ENCODE measurements at places on chromosomes 13 and 19. TPM values are rescaled to one million over a fixed set of nuclear protein-coding genes. Genes with fewer than 3 reads are reported as not detected.

- no peak for DNase-seq
Observed at GRCh38 chr19:49440439-49441209, 703 bp downstream of the SLC17A7 start.

DNA sequence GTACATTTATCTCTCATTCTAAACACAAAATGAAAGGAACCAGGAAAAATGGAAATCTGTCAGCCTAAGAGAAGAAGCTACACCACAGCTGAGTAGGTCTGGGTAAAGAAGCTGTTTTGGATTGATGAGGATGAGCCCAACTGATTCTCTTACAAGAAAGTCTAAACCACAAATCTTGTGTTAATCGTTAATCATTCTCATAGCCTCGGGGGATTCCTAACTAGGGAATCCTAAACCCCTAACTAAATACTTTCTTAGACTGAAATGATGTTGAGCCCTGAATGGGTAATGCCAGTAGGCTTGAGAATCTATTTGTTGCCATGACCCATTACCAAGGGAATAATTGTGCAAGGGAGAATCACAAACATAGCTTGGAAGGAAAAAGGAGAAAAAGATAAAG, 327.5 kb upstream of the SPRY2 start:
- DNase-seq: no peak

DNA sequence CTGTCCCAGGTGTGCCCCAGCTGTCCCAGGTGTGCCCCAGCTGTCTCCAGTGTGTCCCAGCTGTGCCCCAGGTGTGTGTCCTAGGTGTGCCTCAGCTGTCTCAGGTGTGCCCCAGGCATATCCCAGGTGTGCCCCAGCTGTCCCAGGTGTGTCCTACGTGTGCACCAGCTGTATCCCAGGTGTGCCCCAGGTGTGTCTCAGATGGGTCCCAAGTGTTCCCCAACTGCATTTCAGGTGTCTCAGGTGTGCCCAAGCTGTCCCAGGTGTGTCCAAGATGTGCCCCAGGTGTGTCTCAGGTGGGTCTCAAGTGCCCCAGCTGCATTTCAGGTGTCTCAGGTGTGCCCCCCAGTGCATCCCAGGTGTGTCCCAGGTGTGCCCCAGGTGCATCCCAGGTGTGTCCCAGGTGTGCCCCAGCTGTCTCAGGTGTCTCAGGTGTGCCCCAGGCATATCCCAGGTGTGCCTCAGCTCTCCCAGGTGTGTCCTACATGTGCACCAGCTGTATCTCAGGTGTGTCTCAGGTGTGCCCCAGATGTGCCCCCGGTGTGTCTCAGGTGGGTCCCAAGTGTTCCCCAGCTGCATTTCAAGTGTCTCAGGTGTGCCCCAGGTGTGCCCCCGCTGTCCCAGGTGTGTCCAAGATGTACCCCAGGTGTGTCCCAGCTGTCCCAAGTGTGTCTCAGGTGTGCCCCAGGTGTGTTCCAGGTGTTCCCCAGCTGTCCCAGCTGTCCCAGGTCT, 1.3 kb upstream of the GRK1 start:
- DNase-seq: no peak

DNA sequence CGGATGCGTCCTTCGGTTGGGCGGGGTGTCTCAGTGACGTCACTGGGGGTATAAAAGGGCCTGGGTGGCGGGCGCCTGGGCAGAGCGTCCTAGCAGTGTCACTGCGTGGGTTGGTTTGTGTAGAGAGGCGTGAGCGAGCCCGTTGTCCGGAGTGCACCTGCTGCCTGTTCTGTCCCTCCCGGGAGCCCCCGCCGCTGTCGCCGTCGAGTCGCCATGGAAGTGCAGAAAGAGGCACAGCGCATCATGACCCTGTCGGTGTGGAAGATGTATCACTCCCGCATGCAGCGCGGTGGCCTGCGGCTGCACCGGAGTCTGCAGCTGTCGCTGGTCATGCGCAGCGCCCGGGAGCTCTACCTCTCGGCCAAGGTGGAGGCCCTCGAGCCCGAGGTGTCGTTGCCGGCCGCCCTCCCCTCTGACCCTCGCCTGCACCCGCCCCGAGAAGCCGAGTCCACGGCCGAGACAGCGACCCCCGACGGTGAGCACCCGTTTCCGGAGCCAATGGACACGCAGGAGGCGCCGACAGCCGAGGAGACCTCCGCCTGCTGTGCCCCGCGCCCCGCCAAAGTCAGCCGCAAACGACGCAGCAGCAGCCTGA, 2.9 kb downstream of the IER2 start:
- peak; percentile 99 for DNase-seq

DNA sequence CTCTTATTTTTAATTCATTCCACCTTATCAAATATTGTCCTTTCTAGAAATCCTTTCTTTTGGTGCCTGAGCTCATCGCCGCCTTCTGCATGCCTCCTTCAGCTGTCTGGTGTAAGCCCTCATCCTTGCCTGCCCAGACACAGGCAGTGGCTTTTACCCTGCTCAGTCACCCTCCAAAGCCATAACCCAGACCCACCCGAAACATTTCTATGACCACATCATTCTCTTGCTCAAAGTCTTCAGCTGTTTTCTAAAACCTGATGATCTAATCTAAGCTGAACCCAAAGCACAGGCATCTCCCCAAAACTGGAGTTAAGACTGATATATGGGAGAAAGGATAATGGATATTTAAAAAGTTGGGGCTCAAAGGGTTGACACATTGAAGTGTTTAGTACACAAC, 753.7 kb upstream of the SGCG start:
- DNase-seq: no peak

DNA sequence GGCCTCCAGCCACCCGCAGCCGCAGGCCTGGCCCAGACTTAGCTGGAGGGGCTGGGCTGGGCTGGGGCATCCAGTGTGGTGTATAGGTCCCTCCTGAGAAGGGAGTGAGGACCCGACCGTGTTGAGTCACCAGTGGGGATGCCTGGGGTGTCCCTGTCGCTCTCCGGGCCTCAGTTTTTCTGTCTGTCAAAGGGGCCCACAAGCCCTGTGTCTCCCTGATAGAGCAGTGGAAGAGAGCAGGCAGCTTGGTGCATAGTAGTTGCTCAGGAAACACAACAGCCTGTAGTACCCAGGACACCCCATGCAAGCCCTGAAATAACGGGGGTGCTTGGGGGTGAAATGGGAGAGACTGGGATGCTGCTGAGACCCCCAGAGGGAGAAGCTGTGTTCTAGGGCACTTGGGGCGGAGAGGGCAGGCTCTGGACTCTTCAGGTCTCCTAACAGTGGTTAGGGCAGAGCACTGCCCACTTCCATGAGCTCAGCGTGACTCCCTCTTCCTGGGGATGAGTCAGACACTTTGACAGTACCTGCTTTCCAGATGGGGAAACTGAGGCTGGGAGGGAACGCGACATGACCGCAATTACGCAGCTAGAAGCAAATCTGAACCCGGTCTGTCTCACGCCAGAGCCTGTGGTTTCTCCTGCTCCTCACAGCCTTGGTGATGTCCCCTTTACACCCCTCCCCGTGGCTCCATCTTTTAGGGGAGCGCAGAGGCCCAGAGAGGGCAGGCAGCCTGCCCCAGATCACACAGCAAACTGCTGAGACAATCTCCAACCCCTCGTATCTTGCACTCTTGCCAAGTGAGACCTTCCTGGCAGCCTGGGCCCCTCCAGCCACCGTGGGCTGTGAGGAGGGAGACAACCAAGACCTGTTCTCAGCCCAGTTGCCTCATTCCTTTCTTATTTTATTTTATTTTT, 692 bp downstream of the SULT2B1 start:
- DNase-seq: no peak

- no peak for DNase-seq
Observed at GRCh38 chr13:113555141-113555540, 29.4 kb upstream of the TFDP1 start.

GRCh38 chr19:14479975-14480699, 5.0 kb upstream of the PTGER1 start:
- DNase-seq: peak; percentile 81

DNA sequence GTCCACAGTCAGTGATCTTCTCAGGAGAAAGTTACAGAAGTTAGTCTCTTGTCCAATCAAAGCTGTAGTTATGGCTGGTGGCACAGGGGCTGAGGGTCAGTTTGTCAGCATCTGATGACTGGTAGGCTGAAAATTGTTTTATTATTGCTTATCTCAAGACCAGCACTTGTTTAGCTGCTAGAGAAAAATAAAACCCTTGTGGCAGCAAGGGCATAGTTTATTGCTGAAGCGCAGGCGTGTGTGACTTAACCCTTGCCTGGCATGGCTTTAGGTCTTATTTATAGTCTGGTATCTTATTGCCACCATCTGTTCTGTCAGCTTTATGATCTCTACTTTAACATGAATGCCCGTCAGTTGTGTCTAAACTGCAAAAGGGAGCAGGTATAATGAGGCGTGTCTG, 154.7 kb downstream of the USP12 start:
- no peak for DNase-seq

IGFL4 gene
- total RNA-seq: not detected

NCR1 gene
- total RNA-seq: 342 TPM

ZNF440 gene
- total RNA-seq: 37.4 TPM

SIX5 gene
- 3.3 TPM for total RNA-seq

CDC42EP5 gene
- not detected for total RNA-seq

PSG2 gene
- not detected for total RNA-seq
